ENCODE measurements at places on chromosomes 11 and 22.

- no peaks in the 10 kb centered on the region for H3K36me3 ChIP-seq
- H3K4me1 ChIP-seq: no peaks in the 10 kb centered on the region
- DNase-seq: no peak
- no peaks in the 10 kb centered on the region for H3K27me3 ChIP-seq
Measured at GRCh38 chr11:7522121-7522520, 8.3 kb downstream of the PPFIBP2 start.

- H3K27me3 ChIP-seq: no peaks in the 10 kb centered on the region
- peak; percentile 14 for DNase-seq
- H3K36me3 ChIP-seq: no peaks in the 10 kb centered on the region
- no peak overlapping the region for H3K27ac ChIP-seq
- H3K4me3 ChIP-seq: no peak overlapping the region
Measured at GRCh38 chr11:95487391-95487790, 256.4 kb upstream of the SESN3 start.

- DNase-seq: no peak
- H3K27me3 ChIP-seq: no peaks in the 10 kb centered on the region
Measured at GRCh38 chr11:10338287-10338686, 33.4 kb downstream of the ADM start.

GRCh38 chr22:23673826-23674690, 16.8 kb upstream of the RGL4 start:
- DNase-seq: no peak
- H3K4me1 ChIP-seq: no peaks in the 10 kb centered on the region
- no peaks in the 10 kb centered on the region for H3K27me3 ChIP-seq
- no peaks in the 10 kb centered on the region for H3K36me3 ChIP-seq
- H3K27ac ChIP-seq: no peak overlapping the region
- H3K4me3 ChIP-seq: no peak overlapping the region

- H3K27me3 ChIP-seq: no peaks in the 10 kb centered on the region
- no peaks in the 10 kb centered on the region for H3K36me3 ChIP-seq
- no peak overlapping the region for H3K4me3 ChIP-seq
- H3K4me1 ChIP-seq: no peaks in the 10 kb centered on the region
- H3K27ac ChIP-seq: no peak overlapping the region
Measured at GRCh38 chr22:49368221-49368975, 459.3 kb downstream of the BRD1 start.

GRCh38 chr11:102824556-102824955, 18.9 kb downstream of the MMP3 start:
- H3K27me3 ChIP-seq: no peaks in the 10 kb centered on the region
- no peaks in the 10 kb centered on the region for H3K36me3 ChIP-seq
- H3K27ac ChIP-seq: no peak overlapping the region
- no peak for DNase-seq
- no peaks in the 10 kb centered on the region for H3K4me1 ChIP-seq

DNA sequence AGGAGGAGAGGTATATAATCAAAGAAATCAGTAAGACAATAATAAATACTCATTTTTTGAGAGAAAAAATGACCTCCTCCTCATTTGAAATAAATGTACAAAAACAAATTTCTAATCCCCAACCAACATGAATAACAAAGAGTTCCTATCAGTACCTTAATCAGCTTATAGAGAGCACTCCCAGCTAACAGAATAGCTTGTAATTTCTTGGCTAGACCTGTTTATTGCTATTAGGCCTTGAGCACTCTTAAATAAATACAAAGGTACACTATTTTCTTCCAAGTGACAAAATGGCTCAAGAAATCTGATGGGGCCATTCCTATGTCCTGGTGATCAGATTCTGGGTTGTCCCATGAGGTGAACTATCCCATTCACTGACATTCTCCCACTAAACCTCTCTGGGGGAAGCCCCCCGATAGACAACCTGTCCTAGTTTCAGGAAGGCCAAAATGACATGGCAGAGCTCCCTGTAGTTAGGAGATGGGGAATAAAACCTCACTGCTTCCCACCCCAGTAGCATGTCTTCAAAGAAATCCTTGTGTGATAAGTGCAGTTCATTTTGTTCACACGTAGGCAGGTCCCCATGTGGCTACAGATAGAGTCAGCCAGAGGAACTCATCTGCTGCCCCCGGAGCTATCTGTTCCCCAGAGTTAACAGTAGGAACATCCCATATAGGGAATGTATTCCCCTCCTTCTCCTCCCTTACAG, 385.7 kb downstream of the SOX6 start:
- peaks cover 11% of the 10 kb centered on the region for H3K4me1 ChIP-seq
- no peak for DNase-seq
- no peaks in the 10 kb centered on the region for H3K36me3 ChIP-seq
- H3K27me3 ChIP-seq: no peaks in the 10 kb centered on the region
- H3K4me3 ChIP-seq: no peak overlapping the region
- H3K27ac ChIP-seq: peak overlapping the region; percentile 74

DNA sequence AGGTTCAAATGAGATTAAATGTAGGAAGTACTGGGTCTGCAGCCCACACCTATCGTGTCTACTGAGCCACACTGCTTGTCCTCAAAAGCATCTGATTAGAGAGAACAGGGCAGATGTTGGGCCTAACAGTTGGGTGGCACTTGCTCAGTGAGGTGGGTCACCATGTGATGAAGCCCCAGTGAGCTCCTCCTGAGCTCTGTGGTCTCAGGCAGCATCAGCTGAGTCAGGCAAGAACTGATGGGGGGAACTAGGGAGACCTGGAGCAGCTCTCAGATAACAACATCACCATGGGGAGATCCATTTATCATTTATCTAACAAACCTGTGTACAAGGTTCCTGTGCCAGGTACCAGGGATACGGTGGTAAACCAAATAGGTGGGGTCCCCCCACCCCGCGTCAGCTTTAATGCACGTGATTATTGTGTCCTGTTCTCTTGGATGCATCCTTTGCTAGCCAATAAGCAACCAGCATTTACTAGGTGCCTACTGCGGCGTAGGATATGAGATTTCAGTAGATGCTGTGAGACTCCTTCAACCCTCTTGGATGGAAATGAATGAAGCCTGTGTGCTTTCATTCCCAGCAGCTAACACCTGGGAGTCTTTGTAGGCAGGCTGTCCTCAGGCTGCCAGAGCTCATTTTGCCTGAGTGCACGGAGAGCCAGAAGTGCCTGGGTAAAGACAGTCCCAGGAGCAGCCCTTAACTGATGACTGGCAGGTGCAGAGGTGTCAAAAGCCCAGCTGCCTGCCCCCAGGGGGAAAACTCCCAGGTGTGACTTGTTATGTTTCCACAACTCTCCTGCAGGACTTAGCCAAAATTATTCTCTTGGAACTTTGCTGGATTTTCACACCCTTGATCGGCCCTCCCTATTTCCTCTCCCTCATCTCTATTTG, 73.6 kb upstream of the NARS2 start:
- H3K4me3 ChIP-seq: no peak overlapping the region
- H3K4me1 ChIP-seq: peaks cover 7% of the 10 kb centered on the region
- no peak overlapping the region for H3K27ac ChIP-seq
- H3K27me3 ChIP-seq: no peaks in the 10 kb centered on the region
- no peak for DNase-seq

- H3K4me3 ChIP-seq: no peak overlapping the region
- no peak overlapping the region for H3K27ac ChIP-seq
- DNase-seq: no peak
- no peaks in the 10 kb centered on the region for H3K4me1 ChIP-seq
- H3K27me3 ChIP-seq: no peaks in the 10 kb centered on the region
Measured at GRCh38 chr22:34842630-34843029, 223.3 kb upstream of the ISX start.

- no peak overlapping the region for H3K27ac ChIP-seq
- no peaks in the 10 kb centered on the region for H3K36me3 ChIP-seq
- DNase-seq: no peak
- no peaks in the 10 kb centered on the region for H3K27me3 ChIP-seq
- no peak overlapping the region for H3K4me3 ChIP-seq
Measured at GRCh38 chr22:35685731-35686130, 31.9 kb upstream of the APOL5 start.

GRCh38 chr11:114233755-114234154, 62.4 kb upstream of the NNMT start:
- H3K4me1 ChIP-seq: no peaks in the 10 kb centered on the region
- no peak for DNase-seq
- H3K27me3 ChIP-seq: no peaks in the 10 kb centered on the region
- H3K27ac ChIP-seq: no peak overlapping the region
- H3K4me3 ChIP-seq: no peak overlapping the region
- H3K36me3 ChIP-seq: no peaks in the 10 kb centered on the region

DNA sequence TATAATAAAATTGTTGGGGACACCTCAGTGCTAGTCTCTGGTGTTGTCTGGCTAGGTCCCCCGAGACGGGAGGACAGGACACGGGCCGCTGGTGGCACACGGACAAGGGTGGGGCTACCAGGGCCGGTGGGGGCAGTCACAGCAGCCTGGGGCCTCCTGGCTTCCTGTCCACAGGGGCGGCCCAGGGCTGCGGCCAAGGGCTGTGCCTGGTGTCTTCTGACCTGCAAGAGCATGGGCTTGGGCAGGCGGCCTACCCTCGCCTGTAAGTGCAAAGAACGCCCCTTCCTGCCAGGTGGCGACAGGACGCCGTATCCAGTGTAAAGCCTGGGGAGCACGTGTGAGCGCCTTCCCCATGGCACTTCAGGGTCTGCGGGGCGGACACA, 3.6 kb downstream of the LRFN4 start:
- peaks cover 3% of the 10 kb centered on the region for H3K4me1 ChIP-seq
- peaks cover 15% of the 10 kb centered on the region for H3K36me3 ChIP-seq
- H3K4me3 ChIP-seq: no peak overlapping the region
- no peak overlapping the region for H3K27ac ChIP-seq

DNA sequence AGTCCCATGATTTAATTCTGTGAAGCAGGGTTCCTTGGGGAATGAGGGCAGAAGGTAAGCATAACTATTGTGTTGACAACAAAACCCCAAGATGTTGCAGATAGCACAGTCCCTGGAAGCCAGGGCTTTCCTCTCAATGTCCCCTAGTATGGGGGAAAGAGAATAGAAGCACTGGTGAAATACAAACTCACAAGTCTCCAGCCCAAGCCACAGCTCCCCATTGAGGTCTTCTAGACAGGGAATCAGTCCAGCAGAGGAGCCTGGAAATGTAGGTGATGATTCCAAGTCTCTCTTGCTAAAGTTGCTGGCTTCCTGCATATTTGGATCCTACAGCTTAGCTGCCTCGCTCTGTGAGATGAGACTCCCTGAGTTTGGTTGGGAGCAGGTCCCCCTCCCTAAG, 31.7 kb upstream of the DRD2 start:
- no peak overlapping the region for H3K27ac ChIP-seq
- no peak for DNase-seq
- H3K4me1 ChIP-seq: no peaks in the 10 kb centered on the region
- no peaks in the 10 kb centered on the region for H3K36me3 ChIP-seq
- H3K27me3 ChIP-seq: no peaks in the 10 kb centered on the region

DNA sequence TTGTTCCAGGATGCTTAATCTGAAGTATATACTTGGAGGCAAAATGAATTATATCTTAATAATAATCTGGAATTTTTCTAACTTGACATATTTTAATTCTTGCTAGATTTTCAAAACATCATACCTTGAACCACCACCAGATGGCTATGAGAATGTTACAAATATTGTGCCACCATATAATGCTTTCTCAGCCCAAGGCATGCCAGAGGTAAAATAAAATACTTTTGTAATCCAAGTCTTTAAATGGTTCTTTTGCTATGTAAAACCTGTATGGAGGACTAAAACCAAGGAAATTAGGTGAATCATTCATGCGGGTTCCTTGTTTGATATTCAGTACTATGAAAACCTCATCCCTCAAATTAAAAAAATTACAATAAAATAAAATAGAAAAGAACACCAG, 14.4 kb downstream of the NAALAD2 start:
- no peak for DNase-seq
- H3K27ac ChIP-seq: no peak overlapping the region
- no peaks in the 10 kb centered on the region for H3K27me3 ChIP-seq

GRCh38 chr22:48161298-48161697, 1398.8 kb downstream of the TBC1D22A start:
- H3K27ac ChIP-seq: no peak overlapping the region
- no peaks in the 10 kb centered on the region for H3K27me3 ChIP-seq
- DNase-seq: no peak
- no peaks in the 10 kb centered on the region for H3K4me1 ChIP-seq
- no peaks in the 10 kb centered on the region for H3K36me3 ChIP-seq

- DNase-seq: no peak
- H3K27ac ChIP-seq: no peak overlapping the region
- no peak overlapping the region for H3K4me3 ChIP-seq
- H3K36me3 ChIP-seq: peaks cover 6% of the 10 kb centered on the region
- H3K4me1 ChIP-seq: no peaks in the 10 kb centered on the region
Measured at GRCh38 chr11:638631-639331, 1.7 kb downstream of the DRD4 start.

DNA sequence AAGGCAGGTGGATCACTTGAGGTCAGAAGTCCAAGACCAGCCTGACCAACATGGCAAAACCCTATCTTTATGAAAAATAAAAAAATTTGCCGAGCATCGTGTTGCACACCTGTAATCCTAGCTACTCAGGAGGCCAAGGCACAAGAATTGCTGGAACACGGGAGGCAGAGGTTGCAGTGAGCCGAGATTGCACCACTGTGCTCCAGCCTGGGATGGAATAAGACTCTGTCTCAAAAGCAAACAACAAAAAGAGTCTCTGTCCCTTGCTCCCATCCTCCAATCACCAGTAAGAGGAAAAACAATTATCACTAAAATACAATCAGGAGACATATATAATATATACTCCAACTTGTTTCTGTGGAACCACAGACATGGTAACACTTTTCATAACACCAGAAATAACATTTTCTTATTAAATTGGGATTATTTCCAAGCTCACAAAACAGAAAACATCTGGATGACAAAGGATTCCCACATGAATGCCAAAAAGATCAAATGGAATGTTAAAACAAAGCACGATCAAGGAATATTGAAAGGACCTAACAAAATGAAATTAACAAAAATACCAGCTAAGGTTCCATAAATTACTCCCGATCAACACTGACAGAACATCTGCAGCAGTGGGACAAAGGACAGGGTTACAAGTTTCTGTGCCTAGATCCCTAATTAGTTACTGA, 15.2 kb downstream of the FCHSD2 start:
- H3K27me3 ChIP-seq: no peaks in the 10 kb centered on the region
- no peak overlapping the region for H3K27ac ChIP-seq
- H3K36me3 ChIP-seq: no peaks in the 10 kb centered on the region
- DNase-seq: no peak
- H3K4me1 ChIP-seq: no peaks in the 10 kb centered on the region

DNA sequence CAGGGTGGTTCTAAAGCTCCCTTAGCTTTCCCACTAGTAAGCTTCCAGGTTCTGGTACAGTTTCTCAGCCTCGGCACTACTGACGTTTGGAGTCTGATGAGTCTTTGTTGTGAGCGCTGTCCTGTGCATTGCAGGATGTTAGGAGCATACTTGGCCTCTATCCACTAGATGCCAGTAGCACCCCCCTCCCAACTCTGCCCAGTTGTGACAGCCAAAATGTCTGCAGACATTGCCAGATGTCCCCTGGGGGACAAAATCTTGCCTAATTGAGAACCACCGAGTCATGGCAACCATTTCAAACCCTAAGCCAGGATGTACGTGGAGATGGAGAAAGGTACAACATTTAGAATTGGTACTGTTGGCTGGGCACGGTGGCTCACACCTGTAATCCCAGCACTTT, 68.7 kb downstream of the PTPRJ start:
- no peak for DNase-seq
- no peaks in the 10 kb centered on the region for H3K36me3 ChIP-seq
